ENCODE measurements at places on chromosomes 5 and 9. TPM values are rescaled to one million over a fixed set of nuclear protein-coding genes. Genes with fewer than 3 reads are reported as not detected.

MXD3 gene
- total RNA-seq = 15.7 TPM

EGR1 gene
- total RNA-seq = 3.3 TPM

FOXD4L6 gene
- not detected for total RNA-seq

TAF11L13 gene
- 0.28 TPM for total RNA-seq

CORO2A gene
- 0.56 TPM for total RNA-seq

GGTA1 gene
- not detected for total RNA-seq

WHRN gene
- total RNA-seq = 0.56 TPM

SLC25A2 gene
- total RNA-seq = 0.19 TPM

AKNA gene
- 2.1 TPM for total RNA-seq

PRLR gene
- under 0.01 TPM for total RNA-seq

FYB1 gene
- total RNA-seq = under 0.01 TPM

DNM1 gene
- total RNA-seq = 3.1 TPM

RGS7BP gene
- 0.85 TPM for total RNA-seq

ORM2 gene
- not detected for total RNA-seq

TRIP13 gene
- total RNA-seq = 73.8 TPM

NR6A1 gene
- total RNA-seq = 0.19 TPM

NME5 gene
- total RNA-seq = 1.7 TPM

GPR150 gene
- 2.5 TPM for total RNA-seq

FGD3 gene
- total RNA-seq = not detected

TUT7 gene
- 42.3 TPM for total RNA-seq

FRMD3 gene
- 11.1 TPM for total RNA-seq

RGMB gene
- total RNA-seq = 97.2 TPM

CBY3 gene
- not detected for total RNA-seq

DROSHA gene
- total RNA-seq = 31.6 TPM

PKD2L2 gene
- total RNA-seq = 0.38 TPM

TIFAB gene
- total RNA-seq = not detected

TMEM250 gene
- 58.1 TPM for total RNA-seq

BTNL9 gene
- not detected for total RNA-seq

CDC25C gene
- total RNA-seq = 1.1 TPM

BARHL1 gene
- not detected for total RNA-seq

MYOT gene
- total RNA-seq = not detected

DAB2 gene
- 34.1 TPM for total RNA-seq

TLR4 gene
- total RNA-seq = 58.5 TPM

PDZD2 gene
- 0.28 TPM for total RNA-seq

SLC6A18 gene
- total RNA-seq = not detected

DOCK8 gene
- 0.19 TPM for total RNA-seq

ELAVL2 gene
- not detected for total RNA-seq

JAKMIP2 gene
- total RNA-seq = under 0.01 TPM

PTPDC1 gene
- 8.7 TPM for total RNA-seq

QRFP gene
- total RNA-seq = not detected

SKIC3 gene
- 147 TPM for total RNA-seq

CTXN3 gene
- total RNA-seq = not detected

PCDHGB5 gene
- total RNA-seq = 21.4 TPM

BNIP1 gene
- total RNA-seq = 23.6 TPM

LHX3 gene
- not detected for total RNA-seq

PCDHA9 gene
- under 0.01 TPM for total RNA-seq

PPP2R2B gene
- not detected for total RNA-seq

PCDHGB7 gene
- 4.5 TPM for total RNA-seq

PSAT1 gene
- 31.3 TPM for total RNA-seq

CDH9 gene
- total RNA-seq = not detected

TAS2R1 gene
- total RNA-seq = 0.28 TPM

PCDHGA3 gene
- total RNA-seq = 1.7 TPM

NKD2 gene
- 1.2 TPM for total RNA-seq

All from regular cardiac myocyte (primary cell).